ENCODE measurements at places on chromosomes 3 and 15.

DNA sequence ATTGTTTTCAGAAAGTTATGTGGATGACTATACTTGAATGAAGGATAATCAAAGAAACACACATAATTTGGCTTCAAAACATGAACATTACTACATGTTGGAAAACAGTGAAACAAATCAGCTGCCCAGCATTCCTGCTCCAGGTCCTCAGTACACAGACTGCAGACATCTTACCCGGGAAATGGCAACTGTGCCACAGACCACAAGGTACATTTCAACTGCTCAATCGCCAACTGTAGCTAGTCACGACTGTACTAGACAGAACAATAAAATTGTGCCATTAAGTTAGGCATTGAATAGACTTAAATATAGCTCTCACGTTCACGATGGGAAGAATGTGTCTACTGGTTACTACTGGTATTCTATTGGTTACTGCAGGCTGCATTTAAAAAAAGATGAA, 5.0 kb downstream of the NAA50 start:
- DNase-seq, result no peak

DNA sequence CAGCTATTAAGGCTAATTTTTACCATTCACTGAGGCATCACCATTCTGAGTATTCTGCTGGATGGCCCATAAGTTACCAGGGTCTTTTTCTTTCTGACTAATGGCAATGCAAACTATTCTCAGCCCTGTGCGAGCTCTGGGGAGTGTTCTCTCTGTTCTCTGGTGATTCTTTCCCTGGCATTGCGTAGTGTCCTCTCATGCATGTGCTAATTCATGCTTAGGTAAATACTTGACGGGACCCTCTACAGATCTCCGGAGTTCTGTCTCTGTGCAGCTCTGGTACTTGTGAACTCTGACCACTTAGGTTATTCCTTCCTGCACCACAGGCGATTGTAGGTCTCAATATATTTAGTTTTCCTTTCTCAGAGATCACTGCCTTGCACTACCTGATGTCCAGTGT, 34.8 kb downstream of the UBE2E1 start:
- DNase-seq, result no peak

DNA sequence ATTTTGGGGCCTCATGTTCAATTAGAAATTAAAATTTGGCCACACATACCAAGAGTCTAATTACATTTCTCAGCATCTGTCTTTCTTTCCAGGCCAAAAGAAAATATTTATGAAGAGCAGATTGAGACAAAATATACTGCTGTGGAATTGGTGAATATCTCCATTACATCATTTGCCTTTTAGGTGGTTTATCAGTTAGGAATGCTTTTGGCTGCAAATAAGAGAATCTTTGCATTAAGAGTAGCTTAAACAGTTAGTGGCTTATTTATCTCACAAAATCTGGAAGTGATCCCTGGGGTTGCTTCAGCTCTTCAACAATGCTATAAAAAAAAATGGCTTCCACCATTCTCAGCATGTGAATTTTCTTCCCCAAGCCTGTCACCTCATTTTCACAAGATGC, 308.7 kb downstream of the MAGI1 start:
- no peak for DNase-seq

DNA sequence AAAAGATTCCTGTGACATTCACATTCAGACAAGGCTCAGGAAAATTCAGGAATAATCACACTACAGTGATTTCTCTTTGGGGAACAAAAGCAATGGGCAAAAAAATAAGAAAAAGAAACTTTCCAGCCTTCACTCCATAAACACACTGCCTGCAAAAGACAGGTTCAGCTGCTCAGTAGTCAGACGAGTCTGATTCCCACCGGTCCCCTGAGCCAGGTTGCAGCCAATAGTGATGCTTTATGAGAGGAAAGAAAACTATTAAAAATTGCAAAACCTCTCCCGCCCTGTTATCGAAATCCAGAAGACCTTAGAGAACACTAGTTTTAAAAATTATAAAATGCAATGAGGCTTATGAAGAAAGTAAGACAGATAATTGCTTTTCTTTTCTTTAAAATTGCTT, 8.5 kb downstream of the PLCH1 start:
- DNase-seq, result no peak

- no peak for DNase-seq
Observed at GRCh38 chr15:56767315-56767714, 34.0 kb upstream of the ZNF280D start.

DNA sequence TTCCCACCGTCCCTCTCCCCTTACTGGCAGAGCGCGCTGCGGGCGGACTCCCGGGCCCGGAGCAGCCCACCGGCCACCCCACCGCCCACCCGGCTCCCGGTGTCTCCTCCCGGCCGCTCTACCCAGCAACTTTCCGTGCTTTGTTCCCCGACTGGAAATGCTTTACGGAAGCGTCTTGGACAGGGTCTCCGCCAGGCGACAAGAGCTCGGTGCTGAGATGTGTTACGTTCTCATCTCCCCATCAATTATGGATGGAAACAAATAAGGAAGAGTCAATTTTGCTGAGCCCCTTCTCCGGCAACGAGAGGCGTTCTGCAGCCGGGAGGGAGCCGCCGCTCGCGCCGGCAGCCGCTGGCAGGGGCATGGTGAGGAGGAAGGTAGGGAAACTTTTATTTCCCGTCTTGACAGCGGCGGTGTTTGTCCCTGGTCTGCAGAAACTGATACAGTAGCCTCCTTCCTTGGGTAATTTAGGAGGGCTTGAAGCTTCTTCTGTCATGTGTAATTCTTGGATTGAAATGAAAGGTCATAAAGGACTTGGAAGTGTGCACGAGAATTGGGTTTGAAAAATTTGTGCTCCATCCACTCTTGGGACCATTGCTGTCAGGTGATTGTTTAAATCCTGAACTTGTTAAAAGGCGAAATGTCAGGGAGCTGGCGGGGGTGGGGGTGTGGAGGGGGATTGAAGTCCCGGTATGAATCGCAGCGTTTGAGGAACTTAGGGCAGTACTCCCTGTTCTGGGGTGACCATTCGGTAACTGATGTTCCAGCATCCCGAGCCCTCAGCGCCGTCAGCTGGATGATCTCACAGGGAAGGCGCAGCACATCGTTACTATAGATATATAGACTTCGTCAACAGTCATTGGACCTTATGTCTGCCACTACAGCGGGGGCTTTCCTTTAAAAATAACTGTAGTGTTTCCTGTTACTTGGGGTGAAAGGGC, 1.5 kb downstream of the SEMA6D start:
- no peak for DNase-seq

GRCh38 chr15:59420986-59421618, 16.9 kb upstream of the FAM81A start:
- DNase-seq, result no peak

DNA sequence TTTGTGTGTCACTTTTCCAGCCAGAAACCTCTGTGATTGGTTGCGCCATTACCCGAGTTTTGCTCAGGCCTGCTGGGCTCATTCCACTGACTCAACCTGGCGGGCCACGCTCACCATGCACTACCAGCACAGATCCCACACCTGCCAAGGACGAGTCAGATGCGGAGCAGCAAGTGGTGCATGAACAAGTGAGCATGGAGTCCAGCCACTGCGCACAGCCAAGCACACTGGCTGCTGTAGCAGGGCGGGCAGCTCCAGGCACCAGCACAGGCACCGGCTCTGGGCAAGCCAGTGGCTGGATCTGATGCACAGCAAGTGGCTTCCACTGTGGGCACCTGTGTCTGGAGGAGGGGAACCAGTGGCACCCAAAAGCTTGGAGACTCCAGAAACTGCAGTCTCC, 110.4 kb downstream of the CBLB start:
- DNase-seq, result no peak

- no peak for DNase-seq
Observed at GRCh38 chr3:62088472-62089104, 284.8 kb downstream of the FEZF2 start.

- no peak for DNase-seq
Observed at GRCh38 chr15:66254089-66254950, 770 bp upstream of the MEGF11 start.

- DNase-seq, result no peak
Observed at GRCh38 chr3:160368804-160369203, 30.2 kb downstream of the IFT80 start.

GRCh38 chr3:37395286-37395685, 220.9 kb upstream of the LRRFIP2 start:
- no peak for DNase-seq

DNA sequence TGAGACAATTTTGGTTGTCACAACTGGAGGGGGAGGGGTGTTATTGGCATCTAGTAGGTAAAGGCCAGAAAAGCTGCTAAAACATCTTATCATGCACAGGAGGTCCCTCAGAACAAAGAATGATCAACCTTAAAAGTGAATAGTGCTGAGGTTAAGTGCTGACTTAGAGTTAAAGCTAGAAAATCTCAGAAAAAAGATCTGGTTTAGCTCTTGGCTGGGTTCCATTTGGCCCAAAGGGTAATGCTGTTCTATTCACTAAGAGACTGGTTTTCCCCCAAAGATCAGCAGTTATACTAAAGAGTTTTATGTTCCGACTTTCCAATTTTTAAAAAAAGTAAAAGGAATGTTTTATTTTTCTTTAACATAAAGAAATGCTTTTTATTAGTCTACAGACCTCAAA, 15.6 kb downstream of the DCBLD2 start:
- DNase-seq, result no peak

GRCh38 chr3:46070595-46071093, 43.4 kb upstream of the XCR1 start:
- no peak for DNase-seq

All from ureter (tissue), 1 donor.